H1 (cell line): ENCODE measurements at places on chromosomes 13 and 19.

GRCh38 chr19:13060964-13061927 is 41.4 kb downstream of the LYL1 start:
- peak; percentile 97 for DNase-seq

DNA sequence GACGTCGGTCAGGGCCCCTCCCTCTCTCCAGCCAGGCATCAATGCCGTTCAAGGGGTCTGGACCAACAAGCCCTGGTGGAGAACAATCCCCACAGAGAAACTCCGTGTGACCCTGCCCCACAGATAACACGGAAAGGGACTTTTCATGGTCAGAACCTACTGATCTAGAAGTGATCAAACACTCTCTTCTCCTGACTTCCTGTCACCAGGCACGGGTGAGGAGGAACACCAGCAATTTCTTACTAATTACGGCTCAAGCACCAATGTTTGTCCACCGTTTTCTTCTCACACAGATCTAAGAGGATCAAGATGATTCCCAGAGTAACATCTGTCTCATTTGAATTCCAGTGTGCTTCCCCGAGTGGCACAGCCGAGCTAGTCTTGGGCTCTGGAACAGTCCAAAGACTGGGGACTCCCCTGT is 11.8 kb downstream of the RASA3 start:
- DNase-seq, result no peak

DNA sequence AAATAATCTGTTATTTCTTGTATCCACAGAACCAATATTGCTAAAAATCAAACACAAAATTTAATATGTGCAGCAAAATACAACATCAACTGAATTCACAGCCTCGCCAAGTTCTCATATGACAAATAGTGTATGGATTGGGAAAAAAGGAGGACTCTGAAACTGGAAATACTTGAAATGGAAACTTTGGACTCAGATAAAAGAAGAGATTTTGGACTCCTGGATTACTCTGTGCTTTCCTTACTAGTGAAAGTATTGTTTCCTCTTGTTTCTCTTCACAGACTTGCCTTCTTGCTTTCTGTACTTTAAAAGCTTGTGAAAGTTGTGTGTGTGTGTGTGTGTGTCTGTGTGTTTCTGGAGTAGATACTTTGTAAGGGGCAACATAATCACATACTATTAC is 1596.3 kb downstream of the PCDH9 start:
- DNase-seq, result no peak

- no peak for DNase-seq
Measured at GRCh38 chr13:91312324-91312723, 35.2 kb upstream of the MIR17HG start.

DNA sequence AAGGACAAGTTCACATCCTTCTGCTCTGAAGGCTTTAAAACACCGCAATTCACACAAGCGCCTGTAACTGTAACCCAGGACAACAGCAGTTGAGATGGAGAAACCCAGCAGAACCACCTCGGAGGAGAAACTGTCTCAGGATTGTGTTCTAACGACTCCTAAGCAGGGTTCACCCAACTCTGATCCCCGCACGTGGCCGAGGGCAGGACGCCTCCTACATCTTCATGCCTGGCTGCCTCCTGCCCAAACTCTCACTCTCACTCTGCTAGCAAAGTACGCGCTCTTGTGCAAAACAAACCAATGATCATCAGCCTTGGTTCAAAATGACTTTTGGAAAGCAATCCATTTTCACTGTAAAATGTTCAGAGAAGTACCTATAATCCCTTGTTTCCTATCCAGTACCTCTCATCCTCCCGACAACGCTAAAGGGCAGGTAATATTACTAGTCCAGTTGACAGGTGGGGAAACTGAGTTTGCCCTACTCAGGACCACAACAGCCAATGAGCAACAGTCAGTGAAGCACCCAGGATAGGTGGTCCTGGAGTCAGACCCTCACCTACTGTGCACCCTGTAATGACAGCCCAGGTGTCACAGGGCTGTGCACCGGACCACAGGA is 25.6 kb downstream of the EPS15L1 start:
- no peak for DNase-seq

DNA sequence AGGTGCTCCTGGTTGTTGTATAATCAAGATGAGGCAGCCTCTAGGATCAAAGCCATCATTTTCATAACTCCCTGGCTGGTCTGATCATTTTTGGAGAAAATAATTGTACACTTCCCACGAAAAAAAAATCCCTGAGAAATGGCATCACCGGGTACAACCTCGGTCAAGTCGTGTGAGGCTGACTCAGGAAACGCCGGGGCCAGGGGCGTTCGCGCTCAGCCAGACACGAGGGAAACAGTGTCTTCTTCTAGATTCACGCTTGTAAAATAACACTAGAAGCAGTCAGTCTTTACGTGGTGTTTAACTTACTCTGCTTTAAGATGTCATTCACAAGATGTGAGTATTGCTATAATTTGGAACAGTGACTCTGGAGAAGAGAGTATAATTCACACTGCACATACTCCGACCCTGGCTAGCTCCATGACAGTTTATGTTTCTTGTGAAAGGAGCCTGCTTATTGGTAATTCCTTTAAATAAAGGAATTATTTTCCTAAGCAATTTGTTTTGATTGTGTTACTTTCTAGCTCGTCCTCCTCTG is 109.0 kb upstream of the SOX1 start:
- no peak for DNase-seq

- no peak for DNase-seq
Measured at GRCh38 chr13:107852072-107852471, 363.3 kb downstream of the LIG4 start.

GRCh38 chr13:97555034-97555433 is 121.1 kb downstream of the RAP2A start:
- no peak for DNase-seq

- no peak for DNase-seq
Measured at GRCh38 chr13:105914291-105915036, 621.0 kb downstream of the EFNB2 start.

- DNase-seq, result no peak
Measured at GRCh38 chr19:6890938-6891337, 3.6 kb downstream of the ADGRE1 start.

DNA sequence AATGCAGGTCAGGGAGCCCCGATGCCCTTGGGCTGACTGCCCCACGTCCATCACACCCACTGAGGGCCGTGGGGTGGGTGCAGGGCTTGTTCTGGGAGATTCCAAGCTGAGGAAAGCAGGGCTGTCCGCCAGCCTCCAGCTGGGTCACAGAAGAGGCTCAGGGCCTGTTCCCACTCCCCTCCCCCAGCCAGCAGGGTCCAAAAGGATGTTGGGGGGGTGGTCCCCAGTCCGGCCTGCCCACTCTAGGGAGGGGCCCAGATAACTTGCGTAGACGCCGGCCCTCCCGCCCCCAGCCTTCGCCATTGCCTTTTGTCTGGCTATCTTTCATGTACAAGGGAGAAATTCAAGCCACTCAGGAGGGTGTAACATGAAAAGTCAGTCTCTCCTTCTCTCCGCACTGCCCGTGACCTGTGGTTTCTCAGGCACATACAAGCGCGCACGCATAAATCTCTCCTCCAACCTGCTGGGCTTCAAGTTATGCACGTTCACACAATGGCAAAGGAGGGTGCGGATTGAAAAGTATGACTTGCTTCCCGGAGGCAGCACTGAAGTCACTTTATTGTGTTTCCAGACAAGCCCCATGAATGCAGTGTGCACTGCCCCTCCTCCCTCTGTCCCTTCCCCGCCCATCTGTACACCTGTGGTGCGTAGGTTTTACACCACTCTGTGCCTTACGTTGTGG is 20.2 kb downstream of the CARM1 start:
- DNase-seq, result no peak

DNA sequence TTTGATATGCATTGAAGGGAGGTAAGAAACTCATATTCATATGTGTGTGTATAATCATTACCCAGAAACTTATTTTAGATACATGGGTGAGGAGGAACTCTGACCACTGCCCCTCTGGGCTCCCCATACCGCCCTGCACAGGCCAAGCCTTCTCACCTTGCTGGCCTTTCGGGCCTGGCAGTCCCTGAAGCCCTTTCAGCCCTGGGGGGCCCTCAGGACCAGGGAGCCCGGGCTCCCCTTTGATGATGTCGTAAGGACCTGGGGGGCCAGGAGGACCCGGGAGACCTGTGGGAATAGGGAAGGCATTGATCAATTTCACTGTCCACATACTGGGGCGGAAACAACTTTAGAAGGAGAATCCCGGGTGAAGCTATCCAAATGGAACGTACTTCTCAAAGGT is 142.3 kb downstream of the COL4A1 start:
- DNase-seq, result no peak

- DNase-seq, result peak; percentile 46
Measured at GRCh38 chr19:56348289-56348877, 33.7 kb upstream of the ZSCAN5A start.

GRCh38 chr19:38335949-38336637 is 463 bp downstream of the CATSPERG start:
- DNase-seq, result peak; percentile 92

DNA sequence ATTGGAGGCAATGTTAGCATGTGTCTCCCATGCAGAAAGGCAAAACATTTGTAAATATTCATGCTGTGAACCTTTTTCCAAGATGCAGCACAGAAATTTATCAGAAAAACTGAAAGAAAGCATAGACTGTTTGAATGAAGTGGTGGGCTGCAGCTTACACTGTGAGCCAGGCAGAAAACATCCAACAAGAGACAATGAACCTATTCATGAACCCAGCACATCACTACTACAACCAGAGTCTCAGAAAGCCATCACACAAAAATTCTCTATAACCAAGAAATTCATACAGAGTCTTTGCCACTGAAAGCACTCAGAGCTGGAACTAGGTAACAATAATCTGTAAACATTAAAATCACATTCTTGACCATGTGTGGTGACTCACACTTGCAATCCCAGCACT is 448.9 kb downstream of the UQCRFS1 start:
- no peak for DNase-seq

- no peak for DNase-seq
Measured at GRCh38 chr19:16470541-16470910, 1.2 kb downstream of the EPS15L1 start.

GRCh38 chr13:43058831-43059230 is 35.4 kb downstream of the DNAJC15 start:
- no peak for DNase-seq

DNA sequence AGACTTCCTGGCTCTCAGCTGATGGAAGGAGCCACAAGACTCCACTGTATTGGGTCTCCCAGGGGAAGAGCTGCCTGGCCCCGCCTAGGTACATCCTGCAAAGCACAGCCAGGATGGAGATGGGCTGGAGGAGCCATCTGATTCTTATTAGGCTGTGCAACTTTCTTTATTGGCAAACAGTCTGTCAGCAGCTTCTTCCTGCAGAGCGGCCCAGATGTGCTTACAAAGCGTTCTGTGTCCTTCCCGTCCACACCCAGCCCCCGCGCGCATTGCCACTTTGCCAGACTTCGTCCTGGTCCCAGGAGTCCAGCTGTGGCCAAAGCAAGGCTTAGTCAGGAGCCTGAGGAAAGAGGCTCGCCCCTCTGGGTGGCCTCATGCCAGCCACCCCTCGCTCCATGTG is 409.3 kb downstream of the ZNF536 start:
- DNase-seq, result no peak

DNA sequence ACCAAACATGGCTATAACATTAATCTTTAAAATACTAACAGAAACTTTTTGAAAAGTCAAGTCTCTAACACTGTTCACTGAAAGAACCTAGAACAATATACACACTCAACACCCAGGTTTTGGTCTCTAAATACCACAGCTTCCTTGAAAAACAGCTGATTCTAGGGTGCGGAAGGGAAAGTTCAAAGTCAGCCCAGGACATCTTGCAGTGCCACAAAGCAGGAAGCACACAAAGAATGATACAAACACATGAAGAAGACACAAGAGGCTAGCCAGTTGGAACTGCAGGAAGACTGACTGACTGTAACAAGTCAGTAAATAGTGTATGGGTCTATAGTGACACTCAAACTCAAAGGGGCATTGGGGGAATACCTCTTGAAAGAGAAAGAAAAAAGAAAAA is 4.6 kb downstream of the DEDD2 start:
- no peak for DNase-seq

DNA sequence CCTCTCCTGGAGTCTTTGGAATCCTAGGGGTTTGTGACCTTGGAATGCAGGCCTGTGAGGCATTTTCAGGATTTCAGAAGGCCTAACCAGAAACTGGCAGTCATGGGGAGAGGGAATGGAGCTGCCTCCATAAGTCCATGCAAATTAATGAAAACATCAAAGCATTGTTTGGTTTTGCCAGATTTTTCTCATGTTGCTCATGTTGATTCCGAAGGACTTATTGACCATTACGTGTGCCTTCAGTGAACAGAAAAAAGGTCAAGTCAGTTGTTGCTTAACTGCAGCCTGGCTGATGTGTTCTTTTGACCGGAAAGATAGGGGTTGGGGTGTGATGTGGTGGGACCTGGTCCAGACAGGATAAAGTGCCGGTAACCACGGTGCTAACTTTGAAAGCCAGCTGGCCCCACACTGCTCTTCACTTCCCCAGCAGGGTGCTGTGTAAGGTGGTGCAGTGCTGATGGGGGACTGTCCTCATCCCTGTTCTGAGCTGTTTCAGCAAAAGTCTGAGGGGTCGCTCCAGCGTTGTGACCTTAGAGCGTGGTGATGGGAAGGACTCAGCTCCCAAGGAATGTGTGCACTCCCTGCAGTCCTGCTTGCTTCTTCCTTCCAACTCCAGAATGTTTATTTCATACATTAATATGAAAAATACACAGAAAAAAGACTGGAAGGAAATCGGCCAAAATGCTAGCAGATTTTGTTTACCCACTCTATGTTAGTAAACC is 3.5 kb downstream of the RNF113B start:
- no peak for DNase-seq

GRCh38 chr13:45231722-45232121 is 30.9 kb upstream of the KCTD4 start:
- DNase-seq, result no peak

GRCh38 chr13:39602277-39602613 is 748 bp downstream of the LHFPL6 start:
- no peak for DNase-seq

DNA sequence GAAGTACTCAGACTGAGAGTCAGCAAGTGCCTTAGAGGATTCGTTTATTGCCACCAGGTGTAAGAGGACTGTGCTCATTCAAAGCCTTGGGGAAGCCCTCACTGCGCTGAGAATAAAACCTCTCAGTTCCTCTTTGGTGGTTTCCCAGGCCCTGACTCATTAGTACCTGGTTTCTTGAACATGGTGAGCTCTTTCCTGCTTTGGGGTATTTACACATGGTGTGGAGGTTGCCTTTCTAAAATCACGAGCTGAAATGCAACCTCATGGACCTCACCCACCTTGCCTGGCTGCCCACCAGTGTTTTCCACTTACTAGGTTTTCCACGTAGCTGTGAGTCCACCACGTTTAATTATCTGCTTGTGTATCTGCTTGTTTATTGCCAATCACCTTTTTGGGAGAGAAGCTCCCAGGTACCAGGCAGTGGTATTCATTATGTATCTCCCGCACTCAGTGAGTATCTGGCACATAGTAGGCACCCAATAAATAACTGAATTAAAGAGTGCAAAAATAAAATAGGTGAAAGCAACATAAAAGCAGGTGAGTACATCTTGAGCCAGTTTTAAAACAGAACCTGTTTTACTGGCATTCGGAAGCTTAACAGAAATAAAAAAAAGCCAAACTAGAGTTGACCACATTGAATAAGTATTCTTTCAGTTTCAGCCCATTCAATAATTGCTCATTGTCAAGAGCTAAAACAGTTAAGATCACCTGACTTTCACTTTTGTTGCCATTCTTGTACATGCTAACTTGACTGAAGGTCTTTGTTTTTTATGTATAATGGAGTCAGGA is 533.0 kb downstream of the MYO16 start:
- no peak for DNase-seq

- no peak for DNase-seq
Measured at GRCh38 chr13:76131551-76131950, 495.4 kb downstream of the LMO7 start.

- no peak for DNase-seq
Measured at GRCh38 chr13:21568854-21569253, 35.1 kb downstream of the MICU2 start.

- no peak for DNase-seq
Measured at GRCh38 chr13:90416938-90417337, 930.5 kb upstream of the MIR17HG start.
